D721Med (cell line): ENCODE measurements at places on chromosomes 7 and 10.

DNA sequence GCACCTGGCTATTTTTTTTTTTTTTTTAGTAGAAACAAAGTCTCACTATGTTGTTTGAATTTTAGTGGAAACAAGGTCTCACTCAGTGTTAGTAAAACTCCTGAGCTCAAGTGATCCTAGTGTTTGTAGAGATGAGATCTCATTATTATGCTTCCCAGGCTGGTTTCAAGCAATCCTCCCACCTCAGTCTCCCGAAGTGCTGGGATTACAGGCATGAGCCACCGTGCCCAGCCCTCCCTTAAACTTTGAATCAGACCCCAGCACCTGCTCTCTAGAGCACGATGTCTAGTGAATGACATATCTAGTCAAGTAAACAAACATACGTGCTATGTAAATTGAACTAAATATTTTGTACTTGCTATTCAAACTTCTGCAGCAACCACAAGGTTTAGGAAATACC is 105.6 kb upstream of the MYO3A start:
- DNase-seq, result no peak

GRCh38 chr10:75492173-75492925 is 60.9 kb downstream of the LRMDA start:
- DNase-seq, result no peak

GRCh38 chr10:71978476-71978875 is 14.3 kb downstream of the CHST3 start:
- DNase-seq, result no peak

DNA sequence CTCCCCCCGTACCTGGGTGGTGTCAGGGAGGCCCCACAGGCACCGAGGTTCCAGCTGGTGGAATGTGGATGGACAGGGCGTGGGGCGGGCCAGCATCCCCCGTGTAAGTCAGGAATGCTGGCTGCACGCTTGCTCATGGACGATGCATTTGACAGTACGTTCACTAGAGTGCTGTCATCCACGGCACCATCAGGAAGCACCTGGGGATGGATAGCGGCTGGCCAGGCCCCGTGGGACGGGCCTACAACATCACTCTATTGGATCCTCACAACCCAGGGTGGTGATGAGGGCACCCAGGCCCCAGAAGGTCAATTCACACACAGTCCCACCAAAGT is 63.6 kb downstream of the INSIG1 start:
- DNase-seq, result no peak

- DNase-seq, result no peak
Measured at GRCh38 chr7:16638282-16639280, 7.0 kb downstream of the ANKMY2 start.

- DNase-seq, result no peak
Measured at GRCh38 chr7:27101957-27102580, 414 bp downstream of the HOXA2 start.

- DNase-seq, result no peak
Measured at GRCh38 chr7:5831196-5831595, 49.4 kb upstream of the OCM start.
